Stimulated activated CD8-positive, alpha-beta memory T cell treated with anti-CD3 and anti-CD28 coated beads, Interleukin-15, amount 100 ng/mL, for 4 hours (primary cell): ENCODE measurements at places on chromosomes 13 and 19.

- no peak for DNase-seq
These were observed 8.7 kb upstream of the ERFL start for GRCh38 chr19:41936961-41937360.

GRCh38 chr13:48594096-48594815, 59.5 kb upstream of the CYSLTR2 start:
- DNase-seq, result no peak

GRCh38 chr13:41554180-41554579, 96.8 kb downstream of the RGCC start:
- no peak for DNase-seq

DNA sequence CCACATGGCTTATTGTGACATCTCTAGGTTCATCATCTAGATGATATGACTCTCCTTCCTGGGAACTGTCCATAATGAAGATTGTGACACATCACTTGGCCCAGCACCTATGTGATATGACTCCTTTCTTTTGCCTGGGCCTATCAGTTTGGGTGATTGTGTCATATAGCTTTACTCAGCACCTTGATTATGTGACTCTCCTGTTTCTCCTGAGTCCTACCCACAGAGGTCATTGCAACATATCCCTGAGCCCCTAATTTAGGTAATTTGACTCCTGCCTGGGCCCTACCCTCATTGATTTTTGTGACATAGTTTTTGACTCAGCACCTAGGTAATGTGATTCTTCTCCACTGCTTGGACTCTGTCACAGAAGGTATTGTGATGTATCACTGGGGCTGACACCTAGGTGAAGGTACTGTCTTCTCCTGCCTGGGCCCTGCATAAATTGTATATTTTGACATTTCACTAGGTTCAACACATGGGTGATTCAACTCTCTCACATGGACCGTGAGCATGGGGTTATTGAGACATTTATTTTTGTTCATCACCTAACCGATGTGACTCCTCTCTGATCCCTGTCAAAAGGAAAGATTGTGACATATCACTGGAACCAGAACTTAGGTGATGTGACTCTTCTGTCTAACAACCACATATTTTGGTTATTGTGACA, 26.2 kb upstream of the ZNF254 start:
- no peak for DNase-seq

DNA sequence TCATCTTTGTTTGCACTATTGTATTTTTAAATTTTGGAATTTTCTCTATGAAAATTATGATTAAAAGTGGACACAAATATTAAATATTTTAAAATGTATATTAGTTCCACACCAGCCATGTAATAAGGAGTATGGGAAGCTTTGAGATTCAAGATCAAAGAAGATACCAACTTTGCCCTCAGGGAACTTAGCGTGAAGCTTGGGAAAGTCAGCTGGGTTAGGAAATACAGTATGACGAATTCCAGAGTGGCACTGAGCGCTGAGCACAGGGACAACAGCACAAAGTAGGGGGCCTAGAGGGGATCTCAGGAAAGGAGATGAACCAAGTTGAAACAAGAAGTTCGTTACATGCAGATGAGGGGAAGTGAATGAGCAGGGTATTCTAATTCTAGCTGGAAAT, 76.9 kb upstream of the SHISA2 start:
- DNase-seq, result no peak

GRCh38 chr13:44236801-44237207, 136.8 kb upstream of the SERP2 start:
- no peak for DNase-seq

DNA sequence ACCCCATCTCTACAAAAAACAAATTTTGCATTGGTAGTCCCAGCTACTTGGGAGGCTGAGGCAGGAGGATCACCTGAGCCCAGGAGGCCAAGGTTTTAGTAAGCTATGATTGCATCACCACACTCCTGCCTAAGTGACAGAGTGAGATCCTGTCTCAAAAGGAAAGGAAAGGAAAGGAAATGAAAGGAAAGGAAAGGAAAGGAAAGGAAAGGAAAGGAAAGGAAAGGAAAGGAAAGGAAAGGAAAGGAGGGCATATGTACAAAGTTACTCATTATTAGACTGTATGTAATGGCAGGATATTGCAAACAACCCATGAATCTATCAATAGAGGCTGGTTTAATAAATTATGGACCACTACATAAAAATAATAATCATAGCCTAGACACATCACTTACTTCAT, 40.8 kb upstream of the CACNA1A start:
- DNase-seq, result no peak

GRCh38 chr19:7486923-7487322, 1.9 kb downstream of the PEX11G start:
- no peak for DNase-seq

GRCh38 chr19:29342721-29343120, 129.8 kb upstream of the UQCRFS1 start:
- DNase-seq, result no peak

DNA sequence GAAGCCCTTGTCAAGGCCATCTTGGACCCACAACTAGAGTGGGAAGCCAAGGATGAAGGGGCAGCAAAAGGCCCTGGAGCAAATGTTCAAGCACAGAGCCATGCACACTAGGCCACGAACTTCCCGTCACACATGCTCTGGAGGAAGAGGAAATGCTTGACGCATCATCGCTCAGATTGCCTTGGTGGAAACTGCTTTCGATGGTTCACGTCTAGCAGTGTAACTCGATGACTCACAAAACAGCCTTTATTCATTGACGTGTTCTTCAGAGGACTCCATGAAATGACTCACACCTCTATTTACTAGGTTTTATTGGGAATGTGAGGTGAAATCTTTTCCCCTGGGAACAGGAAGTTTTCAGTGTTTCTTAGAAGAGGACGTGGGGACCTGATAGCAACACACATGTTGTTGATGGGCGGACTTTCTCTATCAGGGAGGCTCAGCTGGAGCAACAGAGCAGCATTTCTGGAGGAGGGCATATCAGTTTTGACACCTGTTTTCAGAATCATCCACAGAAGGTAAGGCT, 79.8 kb upstream of the FLT1 start:
- no peak for DNase-seq

DNA sequence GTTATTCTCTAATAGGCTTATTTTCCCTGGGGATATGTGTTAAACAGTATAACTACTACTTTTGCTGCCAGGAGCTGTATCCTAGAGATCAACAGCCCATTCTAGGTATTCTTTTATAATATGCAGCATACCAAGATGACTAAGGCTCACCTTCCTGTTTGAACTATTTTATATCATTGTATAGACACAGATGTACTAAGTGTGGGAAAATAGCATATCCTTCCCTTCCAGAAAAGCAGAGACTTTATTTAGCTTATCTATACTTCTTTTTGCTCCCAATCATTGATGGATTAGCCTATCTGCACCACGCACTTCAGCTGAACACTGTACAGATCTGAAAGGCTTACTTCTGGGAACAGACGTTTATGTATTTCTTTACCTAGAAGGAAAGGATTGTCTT, 82.6 kb downstream of the MAB21L1 start:
- no peak for DNase-seq

GRCh38 chr13:72170571-72170970, 303.6 kb upstream of the DACH1 start:
- DNase-seq, result no peak
